ENCODE measurements at places on chromosomes 7 and 10.

DNA sequence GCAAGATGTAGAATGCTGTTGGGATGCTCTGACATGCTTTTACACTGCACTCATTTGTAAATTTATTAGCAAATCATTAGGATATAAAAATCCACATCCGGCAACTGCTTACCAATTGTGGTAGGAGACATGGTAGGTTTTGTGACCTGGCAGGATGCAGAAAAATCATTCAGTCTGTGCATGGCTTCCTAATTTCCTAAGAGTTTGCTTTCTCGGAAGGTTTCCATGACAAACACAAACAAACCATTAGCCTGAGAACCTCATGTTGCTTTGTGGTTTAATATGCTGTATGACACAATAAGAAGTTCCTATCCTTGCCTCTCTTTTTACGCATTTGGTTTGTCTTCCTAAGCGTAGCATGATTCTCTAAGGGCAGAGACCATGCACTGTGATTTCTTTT, 14.7 kb upstream of the LMBR1 start:
- no peak for DNase-seq

DNA sequence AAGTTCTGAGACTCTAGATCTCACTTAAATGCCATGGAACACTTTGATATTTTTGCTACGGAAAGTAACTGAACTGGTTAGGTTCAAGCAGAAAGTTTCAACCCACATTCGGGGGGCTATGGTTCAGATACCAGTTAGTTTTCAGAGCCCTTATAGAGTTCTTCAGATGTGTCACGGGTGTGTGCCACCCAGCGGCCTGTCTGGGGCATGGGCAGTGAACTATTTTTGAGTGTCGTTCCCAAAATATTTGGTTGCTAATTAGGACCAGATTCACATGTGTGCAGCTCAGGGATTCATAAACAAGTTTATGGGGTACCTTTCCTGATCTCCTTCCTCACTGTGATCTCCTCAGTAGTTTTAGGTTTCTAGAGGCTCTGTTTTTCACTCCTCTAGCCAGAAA, 271.9 kb downstream of the C7orf25 start:
- DNase-seq = no peak

DNA sequence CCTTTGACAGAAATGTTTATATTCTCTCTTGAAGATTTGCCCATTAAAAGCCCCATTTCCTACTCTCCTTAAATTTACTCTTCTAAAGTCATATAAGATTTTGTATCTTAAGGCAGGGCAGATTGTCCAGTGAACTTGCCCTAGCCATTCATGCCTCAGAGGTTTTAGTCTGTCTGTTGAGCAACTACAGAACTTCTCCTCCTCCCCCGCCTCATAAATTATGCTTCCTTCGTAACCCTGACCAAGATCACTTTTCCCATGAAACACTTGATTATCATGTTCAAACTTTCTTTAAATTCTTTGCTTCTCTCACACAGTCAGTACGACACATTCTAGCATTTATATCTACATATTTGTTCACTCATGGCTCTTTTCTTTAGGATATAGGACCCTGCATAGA, 621.3 kb downstream of the ANKRD7 start:
- DNase-seq = no peak

DNA sequence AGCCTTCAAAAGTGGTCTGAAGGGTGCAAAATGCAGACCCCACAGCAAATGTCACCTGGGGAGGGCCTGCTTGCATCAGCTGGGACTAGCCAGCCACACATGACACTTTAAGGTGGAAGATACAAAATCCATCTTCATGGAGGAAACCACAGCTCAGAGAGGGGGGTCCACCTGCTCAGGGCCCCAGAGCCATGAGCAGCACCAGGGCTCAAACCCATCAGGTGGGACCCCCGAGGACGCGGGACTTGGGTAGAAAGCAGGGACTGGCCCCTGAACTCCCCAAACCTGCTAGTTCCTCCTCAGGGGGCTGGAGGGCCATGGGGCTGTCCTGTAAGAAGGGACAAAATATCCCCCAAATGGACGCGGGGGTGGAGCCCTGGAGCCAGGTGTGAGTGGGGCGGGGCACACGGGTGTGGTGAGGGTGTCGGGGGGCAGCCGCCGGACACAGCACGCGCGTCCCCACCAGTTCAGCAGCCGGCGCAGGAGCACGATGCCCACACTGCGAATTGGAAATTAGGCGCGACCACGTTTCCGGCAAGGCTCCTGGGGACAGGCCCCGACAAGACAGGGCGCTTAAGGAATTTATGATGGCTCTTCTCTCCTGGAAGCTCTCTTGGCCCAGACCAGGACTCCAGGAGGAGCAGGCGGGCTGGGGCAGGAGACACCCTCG, 8.0 kb downstream of the PDGFA start:
- DNase-seq = no peak

GRCh38 chr7:19352305-19352695, 207.1 kb upstream of the FERD3L start:
- DNase-seq = no peak

DNA sequence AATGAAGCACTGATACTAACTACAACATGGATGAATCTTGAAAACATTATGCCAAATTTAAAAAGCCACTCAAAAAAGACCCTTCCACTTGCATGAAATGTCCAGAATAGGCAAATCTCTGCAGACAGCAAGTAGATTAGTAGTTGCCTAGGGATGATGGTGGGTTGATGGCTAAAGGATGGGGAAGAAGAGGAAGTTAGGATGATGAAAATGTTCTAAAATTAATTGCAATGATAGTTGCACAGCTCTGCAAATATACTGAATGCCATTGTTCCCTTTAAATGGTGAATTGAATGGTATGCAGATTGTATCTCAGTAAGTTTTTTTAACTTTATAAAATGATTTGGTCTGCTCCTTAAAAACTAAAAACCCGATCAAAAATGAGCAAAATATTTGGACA, 7.3 kb upstream of the LIPA start:
- DNase-seq = no peak
